ENCODE measurements at places on chromosomes 13 and 19.
A peak's percentile ranks its signal among the peaks of the same experiment; 100 is the strongest.

DNA sequence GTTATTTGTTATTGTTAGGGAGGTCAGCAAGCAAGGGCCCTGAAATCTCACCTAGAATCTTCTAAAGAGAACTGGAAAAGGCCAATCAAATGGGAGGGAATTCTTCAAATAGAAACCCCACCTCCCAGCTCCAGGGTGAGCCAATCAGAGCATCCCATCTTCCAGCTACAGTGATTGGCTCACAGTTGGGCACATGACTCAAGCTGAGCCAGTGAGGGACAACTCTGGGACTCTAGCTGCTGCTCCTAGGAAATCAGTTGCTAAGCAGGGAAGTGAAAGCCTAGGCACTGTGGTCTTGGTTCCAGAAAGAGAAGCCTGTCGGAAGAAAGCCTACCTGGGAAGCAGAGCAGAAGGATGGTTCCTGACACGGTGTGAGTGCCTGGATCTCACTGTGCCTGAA is 13.4 kb downstream of the TM6SF2 start:
- peak; percentile 35 for DNase-seq

- no peak for DNase-seq
Measured at GRCh38 chr19:42306646-42307045, 4.2 kb upstream of the PAFAH1B3 start.

- no peak for DNase-seq
Measured at GRCh38 chr13:75864718-75865117, 228.6 kb downstream of the LMO7 start.

DNA sequence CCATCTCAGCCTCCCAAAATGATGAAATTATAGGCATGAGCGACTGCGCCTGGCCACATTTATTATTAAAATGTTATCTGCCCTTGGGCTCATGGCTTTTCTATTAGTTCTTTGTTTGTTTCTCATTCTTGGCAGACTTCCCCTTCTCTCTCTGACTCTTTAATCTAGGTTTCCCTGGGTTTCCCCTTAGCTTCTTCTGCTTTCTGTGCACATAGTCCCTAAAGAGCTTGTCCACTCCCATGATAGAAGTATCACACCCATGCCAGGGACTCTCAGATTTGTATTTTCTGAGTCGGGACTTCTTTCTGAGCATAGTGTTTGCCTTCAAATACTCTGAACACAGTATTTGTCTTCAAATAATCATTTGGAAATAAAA is 38.6 kb upstream of the ITM2B start:
- no peak for DNase-seq

GRCh38 chr13:93017493-93018112 is 209.0 kb upstream of the GPC6 start:
- DNase-seq: no peak

DNA sequence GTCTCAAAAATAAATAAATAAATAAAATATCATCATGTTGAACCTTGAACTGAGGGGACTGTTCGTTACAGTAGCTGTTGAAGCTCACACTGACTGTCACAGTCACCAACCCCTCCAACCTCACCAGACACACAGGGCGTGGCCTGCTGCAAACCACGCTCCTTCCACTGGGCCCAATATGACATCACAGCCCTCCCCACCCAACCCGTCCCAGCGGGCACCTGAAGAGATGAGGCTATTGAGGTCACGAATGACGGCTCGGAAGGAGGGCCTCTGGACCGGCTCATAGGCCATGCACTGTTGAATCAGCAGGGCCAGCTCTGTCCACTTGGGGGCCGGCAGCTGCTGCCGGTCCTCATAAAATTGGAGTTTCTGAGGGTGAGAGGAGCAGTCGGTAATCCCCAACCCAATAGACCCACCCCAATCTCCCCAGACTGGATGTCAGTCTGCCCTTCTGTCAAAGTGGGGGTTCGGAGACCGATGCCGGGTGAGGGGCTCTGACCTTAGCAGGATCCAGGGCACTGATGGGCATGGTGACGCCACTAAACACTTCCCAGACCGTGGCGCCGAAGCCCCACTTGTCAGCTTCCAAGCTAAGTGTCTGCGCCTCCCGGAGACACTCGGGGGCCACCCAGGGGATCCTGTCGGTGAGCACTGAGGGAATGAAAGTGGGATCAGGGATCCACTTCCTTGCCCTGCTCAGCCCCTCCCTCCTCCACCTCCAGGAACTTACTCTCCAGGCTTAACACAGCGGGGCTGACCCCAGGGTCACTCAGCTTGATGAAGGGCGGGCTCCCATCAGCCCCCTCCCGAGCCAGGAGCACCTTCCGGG is 13.2 kb downstream of the JAK3 start:
- no peak for DNase-seq

- no peak for DNase-seq
Measured at GRCh38 chr19:28316464-28316863, 896.5 kb downstream of the UQCRFS1 start.

DNA sequence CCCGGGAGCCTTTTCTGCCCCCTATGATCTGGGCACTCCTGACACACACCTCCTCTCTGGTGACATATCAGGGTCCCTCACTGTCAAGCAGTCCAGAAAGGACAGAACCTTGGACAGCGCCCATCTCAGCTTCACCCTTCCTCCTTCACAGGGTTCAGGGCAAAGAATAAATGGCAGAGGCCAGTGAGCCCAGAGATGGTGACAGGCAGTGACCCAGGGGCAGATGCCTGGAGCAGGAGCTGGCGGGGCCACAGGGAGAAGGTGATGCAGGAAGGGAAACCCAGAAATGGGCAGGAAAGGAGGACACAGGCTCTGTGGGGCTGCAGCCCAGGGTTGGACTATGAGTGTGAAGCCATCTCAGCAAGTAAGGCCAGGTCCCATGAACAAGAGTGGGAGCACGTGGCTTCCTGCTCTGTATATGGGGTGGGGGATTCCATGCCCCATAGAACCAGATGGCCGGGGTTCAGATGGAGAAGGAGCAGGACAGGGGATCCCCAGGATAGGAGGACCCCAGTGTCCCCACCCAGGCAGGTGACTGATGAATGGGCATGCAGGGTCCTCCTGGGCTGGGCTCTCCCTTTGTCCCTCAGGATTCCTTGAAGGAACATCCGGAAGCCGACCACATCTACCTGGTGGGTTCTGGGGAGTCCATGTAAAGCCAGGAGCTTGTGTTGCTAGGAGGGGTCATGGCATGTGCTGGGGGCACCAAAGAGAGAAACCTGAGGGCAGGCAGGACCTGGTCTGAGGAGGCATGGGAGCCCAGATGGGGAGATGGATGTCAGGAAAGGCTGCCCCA is 8.5 kb upstream of the CEACAM7 start:
- DNase-seq: no peak

DNA sequence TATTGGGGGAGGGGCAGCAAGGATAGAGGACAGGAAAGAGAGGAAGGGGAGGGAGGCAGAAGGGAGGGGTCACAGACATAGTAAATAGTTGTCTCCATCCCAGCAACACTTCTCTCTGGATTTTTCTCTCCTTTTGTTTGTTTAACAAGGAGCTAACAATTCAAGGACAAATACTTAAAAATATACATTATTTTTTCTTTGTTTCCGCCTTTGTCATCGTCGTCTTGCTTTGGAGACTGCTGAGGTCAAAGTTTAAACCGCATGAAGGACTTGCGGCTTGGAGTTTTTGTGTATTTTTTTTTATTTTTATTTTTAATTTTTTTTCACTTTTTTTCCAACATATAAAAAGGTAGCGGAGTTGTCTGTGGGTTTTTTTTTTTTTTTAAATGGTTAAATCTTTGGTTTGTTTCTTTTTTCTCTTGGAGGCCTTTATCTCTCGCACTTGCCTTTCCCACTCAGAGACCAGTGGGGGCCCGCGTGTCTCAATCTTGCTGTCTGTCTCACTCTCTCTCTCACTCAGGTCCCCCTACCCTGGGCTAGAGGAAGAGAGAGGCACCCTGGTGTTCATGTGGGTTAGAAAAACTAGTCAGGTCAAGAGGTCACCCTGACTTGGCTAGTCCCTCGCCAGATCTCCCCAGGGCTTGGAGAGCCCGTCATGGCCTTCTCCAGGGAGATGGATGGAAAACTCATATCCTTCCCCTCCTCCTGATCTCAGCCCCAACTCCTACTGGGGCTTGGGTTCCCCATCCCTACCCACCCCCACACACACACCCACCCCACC is 11.0 kb downstream of the ZNF574 start:
- DNase-seq: no peak

DNA sequence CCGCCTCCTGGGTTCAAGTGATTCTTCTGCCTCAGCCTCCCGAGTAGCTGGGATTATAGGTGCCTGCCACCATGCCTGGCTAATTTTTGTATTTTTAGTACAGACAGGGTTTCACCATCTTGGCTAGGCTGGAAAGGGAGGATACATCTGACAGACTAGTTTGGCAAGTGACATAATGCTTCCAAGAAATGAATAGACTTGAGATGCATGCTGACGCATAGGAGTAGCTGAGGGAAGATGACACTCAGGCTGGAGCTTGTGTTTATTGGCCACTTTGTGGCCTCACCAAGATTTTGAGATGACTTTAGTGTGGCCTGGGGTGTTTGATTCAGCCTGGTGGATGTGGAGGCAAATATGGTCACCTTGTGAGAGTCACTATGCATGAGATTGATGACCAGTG is 4.0 kb downstream of the ZNF586 start:
- no peak for DNase-seq

GRCh38 chr13:80093888-80094287 is 247.0 kb downstream of the SPRY2 start:
- DNase-seq: no peak

Measured in NCI-H526 (cell line).